ENCODE measurements at places on chromosomes 7 and 10. TPM values are rescaled to one million over a fixed set of nuclear protein-coding genes. Genes with fewer than 3 reads are reported as not detected.

Gene ZNF655
- total RNA-seq = 69.8 TPM

Gene CCL24
- total RNA-seq = not detected

Gene DIP2C
- total RNA-seq = 3.2 TPM

DNA sequence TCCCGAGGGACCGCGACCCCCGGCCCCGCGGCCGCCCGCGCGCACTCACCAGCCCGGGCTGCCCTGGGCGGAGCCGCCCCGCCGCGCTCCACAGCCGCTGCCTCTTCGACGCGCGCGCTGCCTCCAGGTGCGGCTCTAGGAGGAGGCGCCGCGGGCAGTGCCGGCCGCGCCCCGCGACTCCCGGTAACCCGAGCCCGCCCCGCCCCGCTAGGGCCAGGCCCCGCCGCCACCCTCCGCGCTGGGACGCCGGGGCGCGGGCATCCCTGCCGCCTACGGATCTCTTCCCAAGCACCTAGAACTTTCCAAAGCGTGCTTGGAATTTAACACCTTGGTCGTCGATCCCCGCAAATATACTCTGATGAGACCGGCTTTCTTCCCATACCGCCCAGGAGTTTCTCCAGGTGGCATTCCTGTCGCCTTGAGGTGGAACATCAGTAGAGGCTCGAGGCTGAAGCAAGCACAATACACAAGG is at the start of gene SLC26A5:
Gene SLC26A5 (minus strand): TSS at position 159 of the 472 bp plus-strand sequence. CDS start 24,693 bp downstream, outside the sequence.
- no peak for DNase-seq

- no peak for DNase-seq
Observed at GRCh38 chr7:35969066-35969465, 168.2 kb downstream of the SEPTIN7 start.

Gene GJD4
- not detected for total RNA-seq

GRCh38 chr7:15848362-15848761 is 161.9 kb upstream of the MEOX2 start:
- no peak for DNase-seq

GRCh38 chr7:101154693-101155102 is 422 bp downstream of the AP1S1 start:
- no peak for DNase-seq

Gene TUBB8
- total RNA-seq = not detected

GRCh38 chr7:108455998-108456677 is at the start of gene NRCAM:
TSS of gene NRCAM (minus strand) at chr7:108456436. CDS start at chr7:108240064, 216,372 bp downstream.
- peak; percentile 55 for DNase-seq

- no peak for DNase-seq
Observed at GRCh38 chr7:55273186-55273980, 91.8 kb upstream of the LANCL2 start.

All from HT1080 (cell line).